ENCODE measurements at places on chromosomes 5 and 9.

DNA sequence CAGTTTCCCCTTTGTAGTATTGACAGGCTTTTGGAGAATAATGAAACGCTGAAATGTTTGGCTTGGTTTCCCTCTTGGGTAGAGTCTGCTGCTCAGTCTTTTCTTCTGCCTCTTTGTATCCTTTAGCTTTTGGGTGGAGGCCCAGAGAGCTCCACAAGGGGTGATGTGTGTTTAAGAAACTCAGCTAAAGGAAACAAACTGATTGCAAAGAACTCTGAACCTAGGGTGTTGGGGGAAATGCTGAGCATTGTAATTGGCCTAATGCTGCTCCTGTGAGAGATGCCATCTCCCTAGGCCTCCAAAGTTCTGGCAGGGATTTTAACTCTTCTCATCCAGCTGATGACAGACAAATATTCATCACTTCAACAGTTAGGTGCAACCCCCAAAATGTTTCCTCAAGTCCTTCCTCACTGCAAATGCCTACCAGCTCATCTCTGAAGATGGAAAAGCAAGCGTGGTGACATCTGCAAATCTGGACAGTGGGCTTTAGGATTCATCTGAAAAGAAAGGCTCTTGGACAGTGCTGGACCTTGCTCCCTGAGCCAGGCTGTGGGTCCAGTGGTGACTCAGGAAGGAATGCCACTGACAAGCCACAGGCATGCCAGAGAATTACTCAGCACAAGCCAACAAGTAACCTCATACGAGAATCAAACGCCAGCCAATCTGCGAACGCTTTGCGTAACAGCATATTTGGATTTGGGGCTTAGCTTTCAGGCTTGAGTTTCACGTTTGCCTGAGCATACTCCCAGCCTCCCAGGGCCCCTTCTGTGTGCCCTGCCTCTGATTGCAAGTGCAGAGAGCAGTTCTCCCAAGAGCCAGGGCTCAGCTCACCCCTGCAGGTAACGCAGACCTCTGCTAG, 30.5 kb upstream of the ZSWIM6 start:
- peak; percentile 98 for DNase-seq

GRCh38 chr5:55993731-55994494, 850 bp downstream of the IL6ST start:
- DNase-seq: no peak

- no peak for DNase-seq
Observed at GRCh38 chr9:72274441-72274840, 90.6 kb downstream of the ZFAND5 start.

DNA sequence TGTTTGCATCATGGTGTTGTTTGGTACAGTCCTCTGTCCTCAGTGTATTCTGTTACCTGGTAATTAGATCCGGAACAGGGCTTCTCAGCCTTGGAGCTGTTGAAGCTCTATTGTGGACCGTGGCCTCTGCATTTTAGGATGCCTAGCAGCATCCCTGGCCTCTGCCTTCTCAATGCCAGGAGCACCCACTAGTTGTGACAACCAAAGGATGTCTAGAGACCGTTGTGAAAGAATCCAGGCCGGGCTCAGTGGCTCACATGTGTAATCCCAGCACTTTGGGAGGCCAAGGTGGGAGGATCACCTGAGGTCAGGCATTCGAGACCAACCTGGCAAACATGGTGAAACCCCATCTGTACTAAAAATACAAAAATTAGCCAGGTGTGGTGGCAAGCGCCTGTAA, 159.6 kb downstream of the CACNA1B start:
- no peak for DNase-seq

GRCh38 chr9:105114964-105115728, 129.3 kb upstream of the SLC44A1 start:
- no peak for DNase-seq

GRCh38 chr9:89592963-89593726, 11.7 kb upstream of the GADD45G start:
- no peak for DNase-seq
